ENCODE measurements at places on chromosomes 2 and 18.

GRCh38 chr18:23324056-23324811, 128.9 kb upstream of the RIOK3 start:
- no peak for DNase-seq

- no peak for DNase-seq
Measured at GRCh38 chr18:61950371-61950770, 57.6 kb upstream of the RNF152 start.

- no peak for DNase-seq
Measured at GRCh38 chr2:112253261-112253815, 1.5 kb downstream of the ZC3H8 start.

DNA sequence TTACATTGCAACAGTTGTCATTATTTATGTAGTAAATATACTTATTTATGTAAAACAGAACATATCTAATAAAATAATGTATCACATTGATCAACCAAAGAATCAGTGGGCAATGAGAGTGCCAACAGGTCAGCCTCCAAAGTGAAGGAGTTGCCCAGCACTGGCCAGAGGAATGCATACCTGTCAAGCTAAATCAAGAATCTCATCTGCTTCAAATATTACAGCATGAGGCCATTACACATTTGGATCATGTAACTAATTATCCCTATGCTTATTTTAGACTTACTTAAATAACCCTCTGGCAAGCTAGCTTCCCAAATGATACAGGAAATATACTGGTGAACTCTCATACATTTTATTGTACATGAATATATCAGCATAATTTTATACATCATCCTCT, 1211.7 kb upstream of the ACVR2A start:
- DNase-seq, result no peak

DNA sequence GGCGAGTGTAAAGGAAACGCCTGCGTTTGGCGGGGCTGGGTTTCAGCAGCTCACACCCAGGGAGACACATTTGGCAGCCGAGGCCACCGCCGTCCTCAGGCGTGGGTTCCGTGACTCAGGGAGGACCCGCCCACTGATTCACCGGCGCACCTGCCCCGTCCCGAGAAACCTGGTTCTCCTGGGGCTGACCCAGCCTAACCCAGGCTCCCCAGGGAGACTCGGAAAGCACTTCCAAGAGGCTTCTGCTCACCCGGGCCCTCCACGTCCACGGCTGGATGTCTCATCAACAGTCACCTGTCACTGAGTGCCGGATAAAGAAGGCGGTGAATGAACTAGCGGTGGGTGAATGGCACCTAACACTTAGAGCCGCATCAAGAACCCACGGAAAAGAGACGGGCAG, 126.4 kb upstream of the CTDP1 start:
- DNase-seq, result peak; percentile 43

- no peak for DNase-seq
Measured at GRCh38 chr2:215780907-215781685, 232.3 kb downstream of the MREG start.

GRCh38 chr18:21383031-21383430, 141.0 kb downstream of the GREB1L start:
- DNase-seq, result no peak

GRCh38 chr2:121076885-121077549, 208.0 kb downstream of the TFCP2L1 start:
- peak; percentile 87 for DNase-seq

DNA sequence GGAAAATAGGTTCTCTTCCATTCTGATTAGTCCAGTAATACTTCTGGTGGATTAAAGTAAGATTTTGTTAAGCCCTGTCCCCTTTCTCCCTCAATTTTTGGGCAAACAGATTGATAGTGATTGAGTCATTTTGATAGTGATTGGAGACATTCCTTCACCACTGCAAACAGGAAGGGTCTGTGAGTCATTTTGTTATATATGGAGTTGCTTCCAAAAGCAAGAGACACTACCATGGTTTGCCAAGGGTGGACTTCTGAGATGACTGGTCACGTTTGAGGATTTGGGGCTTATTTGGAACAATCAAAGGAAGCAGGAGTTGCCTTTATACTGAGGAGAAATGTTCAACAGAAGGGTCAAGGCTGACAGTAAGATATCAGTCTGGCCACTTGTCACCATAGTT, 249.9 kb downstream of the PARD3B start:
- DNase-seq, result no peak

DNA sequence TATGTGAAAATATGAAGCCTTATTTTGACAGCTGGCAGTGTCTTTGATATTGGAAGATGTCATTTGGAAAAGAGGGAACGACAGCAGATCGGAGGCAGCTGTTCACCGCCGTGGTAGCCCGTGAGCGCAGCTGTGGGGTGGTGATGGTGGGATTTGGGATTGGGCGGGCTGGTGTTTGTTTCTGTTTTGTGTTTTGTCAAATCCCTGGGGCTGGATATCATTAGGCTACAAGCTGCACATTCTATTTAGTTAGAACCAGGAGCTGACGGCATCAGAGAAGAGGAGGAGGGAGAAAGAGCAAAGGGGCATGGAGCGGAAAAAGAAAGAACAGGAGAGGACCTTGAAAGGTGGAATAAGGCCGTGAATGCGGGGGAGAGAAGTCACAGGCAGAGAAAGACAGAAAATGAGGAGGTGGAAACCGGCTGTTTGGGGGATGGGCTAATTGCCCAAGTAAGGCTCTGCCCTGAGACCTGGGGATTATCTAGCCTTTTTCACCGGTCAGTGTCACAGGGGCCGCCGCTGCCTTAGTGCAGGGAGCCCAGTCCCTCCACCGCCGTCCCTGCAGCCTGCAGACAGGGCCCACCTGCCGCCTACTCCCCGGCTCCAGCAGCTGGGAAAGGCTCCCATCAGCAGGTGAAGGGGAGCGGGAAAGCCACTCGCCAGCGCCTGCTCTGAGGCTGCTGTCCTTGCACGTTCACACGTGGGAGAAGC, 88.0 kb downstream of the ZCCHC2 start:
- DNase-seq, result peak; percentile 74

DNA sequence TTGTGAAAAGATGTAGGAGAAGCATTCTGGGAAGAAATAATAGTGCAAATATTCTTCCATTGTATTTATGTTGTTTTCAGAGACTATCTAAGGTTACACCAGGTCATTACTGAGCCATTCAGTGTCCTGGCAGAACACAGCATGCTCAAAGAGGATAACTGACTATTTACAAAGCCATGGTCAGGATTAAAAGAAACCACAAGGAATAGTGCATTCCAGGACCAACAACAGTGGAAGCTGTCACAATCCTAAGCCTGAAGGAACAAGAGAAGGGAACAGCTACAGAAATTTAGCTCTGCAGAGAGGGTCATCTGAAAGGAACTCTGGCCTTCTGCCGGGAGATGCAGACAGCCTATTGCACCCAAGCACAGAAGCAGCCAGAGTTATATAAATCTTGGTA, 116.7 kb downstream of the DSC3 start:
- no peak for DNase-seq

DNA sequence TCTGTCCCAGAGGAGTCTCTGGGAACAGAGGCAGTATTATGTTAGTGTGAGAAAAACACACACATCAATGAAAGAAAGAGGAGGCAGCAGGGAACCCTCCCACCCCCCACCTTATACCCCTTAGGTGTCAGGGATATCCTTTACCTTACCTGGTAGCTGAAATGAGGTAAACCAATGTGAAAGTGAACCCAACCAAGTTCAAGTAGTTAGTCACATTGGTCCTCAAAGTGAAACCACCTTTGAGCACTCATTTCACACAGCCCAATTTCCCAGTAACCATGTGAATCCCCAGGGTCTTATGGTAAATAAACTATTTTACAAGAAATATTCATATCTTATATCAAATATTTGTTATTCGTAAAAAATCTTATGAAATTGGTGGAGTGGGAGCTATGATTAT, 377.8 kb downstream of the LRATD1 start:
- DNase-seq, result no peak

- DNase-seq, result no peak
Measured at GRCh38 chr2:179129574-179130238, 79.8 kb upstream of the CCDC141 start.

DNA sequence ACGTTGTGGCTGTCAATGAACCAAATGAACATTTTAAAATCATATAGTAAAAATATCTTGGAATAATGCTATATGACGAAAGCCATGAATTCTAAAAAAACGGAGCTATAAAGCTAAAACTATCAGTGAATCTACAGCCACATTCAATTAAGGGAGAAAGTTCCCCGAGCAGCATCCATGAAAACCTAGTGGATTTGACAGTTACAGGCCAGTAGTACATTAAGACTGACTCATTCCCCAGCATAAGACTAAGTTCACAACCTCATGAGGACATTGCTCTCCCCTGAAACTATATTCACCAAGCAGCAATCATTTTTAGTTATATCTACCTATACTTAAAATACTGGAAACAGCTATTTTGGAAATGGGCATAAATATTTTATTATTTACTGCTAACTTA, 36.6 kb downstream of the KIDINS220 start:
- DNase-seq, result no peak

GRCh38 chr2:210072493-210072892, 70.1 kb downstream of the RPE start:
- DNase-seq, result no peak

DNA sequence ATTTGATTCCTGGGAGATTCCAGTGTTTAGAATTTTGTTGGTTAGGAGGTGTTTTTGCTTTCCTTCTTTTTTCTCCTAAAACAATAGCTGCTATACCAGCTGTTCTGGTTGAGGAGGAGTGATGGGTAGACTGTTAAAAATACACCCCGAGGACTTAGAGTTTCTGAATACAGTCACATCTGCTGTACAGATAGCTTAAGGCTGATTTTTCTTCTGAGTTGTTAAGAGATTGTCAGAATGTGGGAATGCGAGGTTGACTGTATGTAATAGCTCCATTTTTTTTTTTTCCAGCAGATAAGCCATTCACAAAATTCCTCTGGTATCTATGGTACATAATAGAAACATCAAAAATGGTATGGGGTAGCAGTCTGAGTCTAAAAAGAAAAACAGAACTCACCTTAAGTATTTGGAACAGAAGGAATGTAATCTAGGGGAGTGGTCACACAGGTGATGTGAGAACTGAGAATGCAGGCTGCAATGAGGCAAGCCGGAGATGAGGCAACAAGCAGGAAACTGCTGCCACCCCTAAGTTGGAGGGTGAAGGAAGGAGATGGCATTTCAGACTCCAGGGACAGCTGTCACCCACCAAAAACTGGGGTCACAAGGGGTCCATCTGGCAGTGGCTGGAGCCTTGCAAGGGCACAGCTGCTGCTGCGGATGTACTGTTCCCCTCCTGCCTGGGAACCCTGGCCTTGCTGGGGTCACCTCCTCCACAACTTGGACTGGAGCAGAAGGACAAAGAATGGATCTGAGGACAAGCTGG, 2.4 kb downstream of the DGKD start:
- DNase-seq, result no peak

DNA sequence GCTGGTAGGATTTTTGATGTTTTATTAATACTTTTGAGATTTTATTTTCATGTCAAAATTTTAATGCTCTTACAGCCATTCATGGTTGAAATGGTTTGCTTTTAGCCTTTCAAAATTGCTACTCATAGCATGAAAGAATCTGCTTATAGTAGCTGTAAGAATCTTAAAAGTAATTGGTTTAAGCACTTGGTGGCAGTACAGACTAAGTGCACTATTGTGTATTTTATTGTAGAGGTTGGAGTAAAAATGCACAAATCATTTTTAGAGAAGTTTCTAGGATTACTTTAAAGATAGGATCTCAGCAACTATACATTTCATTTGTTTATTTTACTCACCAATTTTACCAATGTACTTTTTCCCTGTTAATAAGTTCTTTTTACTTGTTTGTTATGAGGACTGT, 205.8 kb downstream of the SPAG16 start:
- no peak for DNase-seq

GRCh38 chr2:1727796-1728474, 16.4 kb downstream of the PXDN start:
- DNase-seq, result peak; percentile 36

GRCh38 chr2:15092691-15093090, 460.2 kb downstream of the LRATD1 start:
- DNase-seq, result no peak

- DNase-seq, result no peak
Measured at GRCh38 chr2:187390891-187391290, 57.2 kb downstream of the CALCRL start.

DNA sequence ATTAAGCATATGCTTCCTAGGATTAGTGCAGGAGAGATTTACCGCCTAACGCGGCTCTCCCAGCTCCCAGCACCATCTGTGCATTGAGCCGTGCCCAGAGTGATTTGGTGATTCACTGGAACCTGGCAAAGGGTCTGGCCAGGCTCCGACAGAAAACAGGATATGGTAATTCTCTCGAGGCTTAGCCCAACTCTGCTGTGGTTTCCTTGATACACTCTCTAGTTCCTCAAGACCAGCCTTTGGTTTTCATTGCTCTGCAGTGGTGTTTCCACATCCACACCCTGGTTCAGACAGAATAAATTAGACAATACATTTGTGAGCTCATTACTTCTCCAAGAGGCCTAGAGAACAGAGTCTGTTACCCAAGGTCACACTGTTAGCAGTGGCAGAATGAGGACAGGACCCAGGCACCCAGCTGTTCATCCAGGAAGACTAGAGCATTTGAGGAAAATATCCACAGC, 23.0 kb upstream of the SMAD2 start:
- DNase-seq, result peak; percentile 72

DNA sequence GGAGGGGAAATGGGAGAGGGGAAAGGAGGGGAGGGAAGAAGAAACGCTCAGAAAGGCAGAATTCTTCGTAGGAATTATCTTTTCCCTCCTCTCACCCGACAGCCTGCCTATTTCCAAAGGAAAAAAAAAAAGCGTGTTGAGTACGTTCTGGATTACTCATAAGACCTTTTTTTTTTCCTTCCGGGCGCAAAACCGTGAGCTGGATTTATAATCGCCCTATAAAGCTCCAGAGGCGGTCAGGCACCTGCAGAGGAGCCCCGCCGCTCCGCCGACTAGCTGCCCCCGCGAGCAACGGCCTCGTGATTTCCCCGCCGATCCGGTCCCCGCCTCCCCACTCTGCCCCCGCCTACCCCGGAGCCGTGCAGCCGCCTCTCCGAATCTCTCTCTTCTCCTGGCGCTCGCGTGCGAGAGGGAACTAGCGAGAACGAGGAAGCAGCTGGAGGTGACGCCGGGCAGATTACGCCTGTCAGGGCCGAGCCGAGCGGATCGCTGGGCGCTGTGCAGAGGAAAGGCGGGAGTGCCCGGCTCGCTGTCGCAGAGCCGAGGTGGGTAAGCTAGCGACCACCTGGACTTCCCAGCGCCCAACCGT, at the start of gene GAD1:
Gene GAD1 (plus strand): TSS at position 384 of the 589 bp plus-strand sequence. CDS start 1,705 bp downstream, outside the sequence.
- peak; percentile 79 for DNase-seq

GRCh38 chr2:8146132-8147005, 535.5 kb upstream of the ID2 start:
- peak; percentile 41 for DNase-seq

DNA sequence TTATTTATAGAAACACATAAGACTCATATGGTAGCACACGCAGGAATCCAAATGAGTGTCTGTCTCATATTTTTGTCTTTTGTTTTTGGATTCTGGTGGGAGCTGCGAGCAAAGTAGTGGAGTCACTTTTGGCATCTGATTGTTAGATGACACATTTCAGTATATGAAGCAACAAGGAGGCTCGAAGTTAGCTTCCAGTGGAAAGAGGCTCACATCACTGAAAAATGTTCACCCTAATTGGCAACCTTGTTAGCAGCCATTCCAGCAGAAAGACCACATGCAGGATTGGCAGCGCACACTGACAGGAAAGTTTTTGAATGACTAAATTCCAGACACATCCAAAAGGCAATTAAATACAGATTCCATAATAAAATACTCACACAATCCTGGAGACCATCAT, 87.4 kb downstream of the MYT1L start:
- no peak for DNase-seq

GRCh38 chr2:177053716-177054115, 158.9 kb upstream of the HNRNPA3 start:
- DNase-seq, result no peak
